ENCODE measurements at places on chromosomes 1 and 21.

DNA sequence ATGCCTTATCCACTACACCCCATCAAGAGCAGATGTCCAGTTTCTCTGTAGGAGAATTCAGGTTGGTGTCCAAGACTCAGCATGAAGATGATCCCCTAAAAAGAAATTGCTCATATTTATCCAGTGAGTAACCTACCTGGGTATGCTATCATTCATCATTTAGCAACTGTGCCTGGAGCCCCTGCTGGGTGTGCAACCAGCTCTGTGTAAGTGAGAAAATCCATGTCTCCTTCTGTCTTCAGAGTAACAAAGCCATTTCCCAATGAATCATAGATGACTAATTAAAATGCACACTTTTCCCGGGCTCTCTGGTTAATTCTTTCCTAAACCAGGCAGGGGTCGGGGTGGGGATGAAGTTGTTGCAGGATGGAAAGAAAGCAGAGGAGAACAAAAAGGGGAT is 35.8 kb downstream of the OLFML3 start:
- no peak for DNase-seq

GRCh38 chr1:6207921-6208320 is 2.0 kb downstream of the RNF207 start:
- no peak for DNase-seq

DNA sequence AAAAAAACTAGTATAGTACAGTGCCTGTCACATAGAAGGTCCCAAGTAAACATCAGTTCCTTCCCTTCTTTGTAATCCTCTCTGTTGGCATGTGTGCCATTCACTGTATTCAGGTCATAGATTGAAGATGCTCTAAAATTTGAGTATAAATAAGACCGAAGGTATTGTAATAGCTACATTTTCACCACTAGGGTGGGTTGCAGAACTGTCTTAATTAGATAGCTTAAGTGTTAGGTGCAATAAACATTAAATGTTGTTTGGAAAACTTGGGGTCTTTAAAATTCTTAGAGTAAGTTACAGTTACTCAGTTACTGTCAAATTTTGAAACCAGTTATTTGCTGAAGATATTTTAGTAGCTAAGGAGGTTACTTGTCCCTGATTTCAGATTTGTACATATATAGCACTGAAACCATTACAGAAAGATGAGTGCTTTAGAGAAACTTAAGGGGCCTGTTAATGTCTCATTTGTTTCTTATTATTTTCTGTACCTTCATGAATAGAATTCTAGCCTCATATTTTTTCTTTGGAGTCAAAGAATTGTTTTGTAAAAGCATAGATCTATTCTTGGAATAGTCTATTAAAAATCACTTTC is 24.3 kb downstream of the PER3 start:
- DNase-seq = no peak

DNA sequence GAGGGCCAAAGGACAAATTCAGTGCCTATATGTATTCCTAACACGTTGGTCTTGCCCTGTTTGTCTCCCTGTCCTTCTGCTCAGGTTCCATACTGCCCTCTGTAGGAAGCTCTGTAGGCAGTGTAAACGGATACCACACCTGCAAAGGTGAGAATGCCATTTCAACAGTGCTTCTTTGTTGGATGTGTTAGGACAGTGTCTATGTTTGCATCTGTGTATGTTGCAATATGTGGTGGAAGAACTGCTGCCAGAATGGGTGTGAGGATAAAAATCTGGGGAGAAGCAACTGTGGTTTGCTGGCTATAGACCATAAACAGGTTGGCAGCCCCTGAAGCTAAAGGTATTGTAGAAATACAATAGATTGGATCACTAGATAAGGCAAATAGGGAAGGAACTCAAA is 113.1 kb upstream of the BMP8A start:
- no peak for DNase-seq

DNA sequence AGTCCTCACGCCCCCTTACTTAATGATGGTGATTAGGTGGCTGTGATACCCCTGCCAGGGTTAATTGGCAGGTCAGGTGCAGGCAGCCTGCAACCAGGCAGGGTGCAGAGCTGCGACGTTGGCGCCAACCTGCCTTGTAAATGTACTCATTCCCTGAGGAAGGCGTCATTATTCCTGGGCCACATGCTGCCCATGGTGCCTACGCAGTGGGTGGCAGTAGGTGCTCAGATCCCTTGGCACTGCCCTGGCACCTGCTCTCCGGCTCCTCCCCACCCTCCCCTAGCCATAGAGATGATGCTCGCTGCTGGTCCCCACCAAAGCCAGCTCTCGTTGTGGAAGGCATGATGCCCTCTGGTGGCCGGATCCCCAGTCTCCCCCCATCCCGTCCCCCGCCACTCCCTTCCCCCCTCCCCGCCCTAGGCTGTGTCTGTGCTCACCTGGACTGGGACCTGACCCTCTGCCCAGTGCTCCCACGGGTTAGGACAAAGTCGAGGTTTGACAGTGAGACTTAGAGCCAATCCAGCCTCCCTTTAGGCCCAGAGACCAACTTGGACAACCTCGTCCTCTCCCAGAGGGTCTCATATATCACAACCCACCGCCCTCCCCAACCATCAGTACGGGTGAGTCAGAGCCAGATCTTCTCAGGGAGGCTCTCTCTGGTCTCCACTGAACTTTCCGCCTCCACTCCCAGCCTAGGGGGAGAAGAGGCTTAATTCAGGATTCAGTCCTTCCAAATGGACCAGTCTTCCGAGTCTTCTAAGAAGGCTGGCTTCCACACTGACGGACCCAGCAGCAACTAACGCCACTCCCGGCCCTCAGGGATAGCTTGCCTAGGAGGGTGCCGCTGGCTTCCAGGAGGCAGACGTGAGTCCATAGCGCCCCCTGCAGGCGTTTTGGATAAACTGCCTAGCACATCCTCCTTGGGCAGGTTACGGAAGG is 5.7 kb downstream of the KRTCAP2 start:
- peak; percentile 95 for DNase-seq

DNA sequence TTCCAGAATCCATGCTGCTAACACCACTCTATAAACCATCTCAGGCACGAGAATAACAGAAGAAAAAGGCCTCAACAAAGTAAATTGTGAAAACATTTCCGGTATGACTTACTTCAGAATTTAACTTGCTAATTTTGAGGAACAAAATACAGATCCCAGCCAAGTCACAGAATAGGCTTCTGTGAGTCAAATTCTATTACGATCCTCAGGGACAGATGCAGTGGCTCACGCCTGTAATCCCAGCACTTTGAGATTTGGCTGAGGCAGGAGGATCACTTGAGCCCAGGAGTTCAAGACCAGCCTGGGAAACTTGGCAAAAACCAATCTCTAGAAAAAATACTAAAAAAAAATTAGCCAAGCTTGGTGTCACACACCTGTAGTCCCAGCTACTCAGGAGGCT is 8.8 kb upstream of the CCDC27 start:
- no peak for DNase-seq
